HCEC 1CT (cell line): ENCODE measurements at places on chromosomes 3 and 15.

GRCh38 chr3:9889405-9889804 is 1.0 kb upstream of the JAGN1 start:
- no peak for DNase-seq

DNA sequence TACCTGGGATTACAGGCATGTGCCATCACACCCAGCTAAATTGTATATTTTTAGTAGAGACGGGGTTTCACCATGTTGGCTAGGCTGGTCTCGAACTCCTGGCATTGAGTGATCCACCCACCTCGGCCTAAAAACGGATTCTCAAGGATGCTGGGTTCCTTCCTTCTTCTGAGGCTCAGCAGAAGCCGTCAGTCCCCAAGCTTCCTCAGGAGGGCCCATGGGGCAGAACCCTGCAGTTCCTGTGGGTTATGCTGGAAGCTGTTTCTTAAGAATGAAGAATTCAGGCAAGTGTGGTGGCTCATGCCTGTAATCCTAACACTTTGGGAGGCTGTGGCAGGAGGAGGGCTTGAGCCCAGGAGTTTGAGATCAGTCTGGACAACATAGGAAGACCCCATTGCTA is 29.0 kb upstream of the ZNF710 start:
- no peak for DNase-seq

GRCh38 chr3:188824566-188824965 is 347.2 kb upstream of the TPRG1 start:
- DNase-seq: no peak

- DNase-seq: peak; percentile 44
These were observed 272.2 kb upstream of the CHRNA7 start for GRCh38 chr15:31758126-31758525.

GRCh38 chr15:36434177-36434576 is 145.2 kb upstream of the CDIN1 start:
- no peak for DNase-seq

DNA sequence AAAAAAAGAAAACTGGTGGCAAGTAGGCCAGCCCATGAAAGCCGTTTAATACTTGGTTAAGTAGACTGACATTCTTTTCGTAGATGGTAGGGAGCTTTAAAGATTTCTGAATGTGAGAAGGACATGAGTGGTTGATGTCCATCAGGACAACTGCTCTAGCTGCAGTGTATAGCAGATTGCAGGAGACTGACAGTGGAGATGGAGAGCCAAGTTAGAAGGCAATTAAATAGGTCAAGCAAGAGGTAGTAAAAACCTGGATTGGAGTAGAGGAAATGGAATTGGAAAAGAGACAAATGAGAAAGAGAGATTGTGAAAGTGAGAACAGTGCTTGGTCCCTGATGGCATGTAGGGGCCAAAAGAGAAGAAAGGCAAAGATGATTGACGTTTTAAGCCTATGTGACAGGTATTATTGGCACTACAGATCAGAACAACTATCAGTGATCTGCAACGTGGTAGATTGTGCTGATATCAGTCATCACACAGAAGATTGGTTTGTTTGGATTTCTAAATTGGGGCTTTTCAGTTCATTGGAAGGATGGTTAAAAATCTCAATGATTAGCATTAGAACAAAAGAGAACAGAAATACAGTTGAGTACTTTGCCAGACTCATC is 74.0 kb downstream of the CNTN4 start:
- DNase-seq: no peak

DNA sequence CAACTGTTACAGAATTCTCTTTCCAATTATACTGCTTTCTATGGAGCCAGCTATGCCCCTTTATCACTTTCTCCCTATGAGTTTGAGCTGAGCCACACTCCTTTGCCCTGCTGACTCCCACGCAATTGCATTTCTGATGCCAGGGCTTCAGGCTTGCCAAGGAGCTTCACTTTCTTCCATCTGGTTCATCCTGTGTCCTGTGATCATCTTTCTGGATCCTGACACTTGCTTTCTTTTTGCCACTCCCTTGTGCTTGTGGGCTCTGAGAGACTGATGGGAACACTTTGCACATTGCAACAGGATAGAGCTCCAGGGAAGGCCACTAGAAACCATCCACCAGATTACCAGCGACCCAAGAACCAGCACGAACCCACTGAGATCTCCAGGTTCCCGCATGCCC is 77.0 kb upstream of the SEC13 start:
- no peak for DNase-seq

GRCh38 chr3:15387735-15388134 is 39.6 kb downstream of the METTL6 start:
- no peak for DNase-seq

DNA sequence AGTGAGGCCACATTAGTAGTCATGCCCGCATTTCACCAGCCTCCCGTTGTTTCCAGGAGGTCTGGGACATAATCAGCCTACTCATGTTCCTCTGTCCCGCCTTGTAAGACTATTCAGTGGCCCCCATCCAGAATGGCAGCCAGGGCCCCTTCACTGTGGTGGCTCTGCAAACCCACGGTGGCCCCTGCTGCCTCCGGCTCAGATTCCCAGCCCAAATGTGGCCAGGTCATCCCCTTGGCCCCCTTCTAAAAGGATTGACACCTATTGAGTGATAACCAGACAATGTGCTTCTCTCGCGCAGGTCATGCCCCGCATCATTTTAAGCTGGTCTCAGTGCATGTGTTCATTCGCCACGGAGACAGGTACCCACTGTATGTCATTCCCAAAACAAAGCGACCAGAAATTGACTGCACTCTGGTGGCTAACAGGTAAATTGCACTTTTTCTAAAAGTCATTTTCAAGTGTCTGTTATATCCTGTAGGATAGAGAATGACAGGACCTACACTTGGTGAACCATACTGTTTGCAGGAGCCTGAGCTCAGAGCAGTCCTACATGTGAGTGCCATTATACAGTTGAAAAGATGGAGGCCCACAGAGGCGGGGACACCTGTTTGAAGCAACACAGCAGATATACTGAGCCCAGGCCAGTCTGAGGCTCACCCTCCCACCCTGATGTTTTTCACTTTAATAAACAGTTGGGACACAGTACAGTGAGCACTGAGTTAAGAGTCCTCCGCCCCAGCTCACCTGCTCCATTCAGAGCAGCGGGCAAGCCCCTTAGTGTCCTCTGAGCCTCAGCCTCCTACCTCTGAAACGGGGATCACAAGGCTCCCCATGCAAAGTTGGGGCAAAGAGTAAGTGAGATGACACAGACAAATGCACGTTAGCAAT is 47.7 kb downstream of the PXYLP1 start:
- DNase-seq: no peak

GRCh38 chr3:189567322-189567721 is 63.9 kb upstream of the TP63 start:
- DNase-seq: no peak

- peak; percentile 52 for DNase-seq
These were observed 28.5 kb upstream of the CFAP161 start for GRCh38 chr15:81105545-81105944.

GRCh38 chr15:57727031-57727430 is 20.5 kb downstream of the POLR2M start:
- DNase-seq: no peak

- DNase-seq: peak; percentile 2
These were observed 47.5 kb upstream of the RNF7 start for GRCh38 chr3:141690431-141691072.

GRCh38 chr3:117602058-117602644 is 892.6 kb downstream of the TUSC7 start:
- no peak for DNase-seq

GRCh38 chr3:150497956-150498355 is 48.3 kb downstream of the SERP1 start:
- DNase-seq: peak; percentile 56

- no peak for DNase-seq
These were observed 33.6 kb upstream of the LINGO1 start for GRCh38 chr15:77666296-77666660.

GRCh38 chr3:121223116-121223515 is 315.1 kb downstream of the STXBP5L start:
- DNase-seq: no peak

- peak; percentile 93 for DNase-seq
These were observed 118.7 kb downstream of the RPL22L1 start for GRCh38 chr3:170751083-170751898.

DNA sequence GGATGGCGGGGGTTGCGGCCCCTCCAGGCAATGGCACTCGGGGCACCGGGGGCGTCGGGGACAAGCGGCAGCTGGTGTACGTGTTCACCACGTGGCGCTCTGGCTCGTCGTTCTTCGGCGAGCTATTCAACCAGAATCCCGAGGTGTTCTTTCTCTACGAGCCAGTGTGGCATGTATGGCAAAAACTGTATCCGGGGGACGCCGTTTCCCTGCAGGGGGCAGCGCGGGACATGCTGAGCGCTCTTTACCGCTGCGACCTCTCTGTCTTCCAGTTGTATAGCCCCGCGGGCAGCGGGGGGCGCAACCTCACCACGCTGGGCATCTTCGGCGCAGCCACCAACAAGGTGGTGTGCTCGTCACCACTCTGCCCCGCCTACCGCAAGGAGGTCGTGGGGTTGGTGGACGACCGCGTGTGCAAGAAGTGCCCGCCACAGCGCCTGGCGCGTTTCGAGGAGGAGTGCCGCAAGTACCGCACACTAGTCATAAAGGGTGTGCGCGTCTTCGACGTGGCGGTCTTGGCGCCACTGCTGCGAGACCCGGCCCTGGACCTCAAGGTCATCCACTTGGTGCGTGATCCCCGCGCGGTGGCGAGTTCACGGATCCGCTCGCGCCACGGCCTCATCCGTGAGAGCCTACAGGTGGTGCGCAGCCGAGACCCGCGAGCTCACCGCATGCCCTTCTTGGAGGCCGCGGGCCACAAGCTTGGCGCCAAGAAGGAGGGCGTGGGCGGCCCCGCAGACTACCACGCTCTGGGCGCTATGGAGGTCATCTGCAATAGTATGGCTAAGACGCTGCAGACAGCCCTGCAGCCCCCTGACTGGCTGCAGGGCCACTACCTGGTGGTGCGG is 1.9 kb downstream of the CHST2 start:
- peak; percentile 45 for DNase-seq

GRCh38 chr3:17087509-17087908 is 202.8 kb downstream of the PLCL2 start:
- DNase-seq: no peak

DNA sequence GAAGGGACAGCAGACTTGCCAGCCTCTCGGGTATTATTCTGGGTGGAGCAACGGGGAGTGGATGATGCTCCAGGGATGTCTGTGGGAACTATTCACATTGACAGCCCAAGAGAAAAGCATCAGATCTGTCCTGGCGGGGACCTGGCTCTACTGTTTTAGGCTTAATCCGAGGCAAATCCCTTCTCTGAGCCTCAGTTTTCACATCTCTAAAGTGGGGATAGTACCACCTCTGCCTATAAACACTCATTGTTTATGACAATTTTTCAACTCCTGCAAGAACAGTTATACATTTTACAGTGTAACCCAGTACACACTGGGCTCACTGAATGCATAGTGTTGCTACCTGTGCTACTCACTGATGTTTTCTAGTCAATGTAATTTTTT is 9.3 kb downstream of the PDIA5 start:
- DNase-seq: no peak

DNA sequence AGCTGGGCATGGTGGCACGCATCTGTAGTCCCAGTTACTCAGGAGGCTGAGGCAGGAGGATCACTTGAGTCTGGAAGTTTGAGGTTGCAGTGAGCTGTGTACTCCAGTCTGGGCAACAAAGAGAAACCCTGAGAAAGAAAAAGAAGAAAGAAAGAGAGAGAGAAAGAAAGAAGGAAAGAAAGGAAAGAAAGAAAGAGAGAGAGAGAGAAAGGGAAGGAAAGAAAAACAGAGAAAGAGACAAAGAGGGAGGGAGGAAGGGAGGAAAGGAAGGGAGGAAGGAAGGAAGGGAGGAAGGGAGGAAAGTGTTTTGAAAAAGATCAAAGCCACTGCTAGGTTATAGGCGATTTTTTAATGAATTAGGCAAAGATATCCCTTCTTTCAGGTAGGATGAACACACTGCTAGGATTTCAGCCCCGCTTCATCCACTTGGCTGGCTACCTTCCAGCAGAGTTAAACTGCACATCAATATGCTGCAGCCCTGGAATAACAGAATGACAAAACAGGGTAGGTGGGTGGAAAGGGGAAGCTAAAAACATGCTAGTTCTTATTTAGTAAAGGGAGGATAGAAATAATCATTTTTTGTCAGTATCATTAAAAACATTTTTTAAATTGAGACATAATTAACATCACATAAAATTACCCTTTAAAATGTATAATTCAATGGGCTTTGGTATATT is 12.8 kb upstream of the PPARG start:
- DNase-seq: no peak

GRCh38 chr15:76903251-76903681 is 1.9 kb downstream of the SCAPER start:
- DNase-seq: peak; percentile 70

GRCh38 chr15:77901921-77902750 is 175.4 kb downstream of the TBC1D2B start:
- no peak for DNase-seq

DNA sequence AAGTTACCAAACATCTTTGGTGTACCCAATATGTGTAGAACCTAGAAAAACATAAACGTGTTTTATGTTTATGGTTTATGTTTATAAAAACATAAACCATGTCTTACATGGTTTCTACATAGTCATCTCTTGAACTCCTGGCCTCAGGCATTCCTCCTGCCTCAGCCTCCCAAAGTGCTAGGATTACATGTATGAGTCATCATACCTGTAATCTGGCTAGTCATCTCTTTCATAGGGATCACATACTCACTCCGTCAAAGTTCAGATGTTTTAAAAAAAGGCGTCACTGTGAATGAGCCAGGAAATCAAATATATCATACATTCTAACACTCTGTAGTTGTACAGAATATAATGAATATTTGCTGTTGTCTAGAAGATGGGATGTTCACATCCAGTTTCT is 178.6 kb downstream of the CPNE4 start:
- DNase-seq: no peak

DNA sequence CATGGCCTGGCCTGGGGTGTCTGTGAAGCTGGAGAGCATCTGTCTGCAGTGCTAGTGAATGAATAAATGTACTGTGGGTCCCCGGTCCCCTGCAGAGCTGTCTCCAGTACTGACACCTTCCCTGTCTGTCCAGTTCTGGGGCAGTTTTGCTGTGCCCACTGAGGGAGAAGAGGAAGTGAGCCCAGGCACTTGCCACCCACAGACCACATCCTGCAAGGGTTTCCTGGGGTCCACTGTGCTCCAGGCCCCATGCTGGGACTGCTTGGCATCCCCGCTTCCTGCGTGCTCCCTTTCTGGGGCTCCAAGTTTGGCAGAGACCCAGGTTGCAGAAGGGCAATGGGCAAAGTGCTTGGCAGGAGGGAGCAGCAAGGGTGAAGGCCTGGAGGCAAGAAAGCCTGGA is 4.9 kb upstream of the SLC6A6 start:
- DNase-seq: no peak

- DNase-seq: no peak
These were observed 25.6 kb downstream of the SEC22C start for GRCh38 chr3:42556089-42556632.

- no peak for DNase-seq
These were observed 28.8 kb upstream of the CACNA2D2 start for GRCh38 chr3:50532062-50532705.

DNA sequence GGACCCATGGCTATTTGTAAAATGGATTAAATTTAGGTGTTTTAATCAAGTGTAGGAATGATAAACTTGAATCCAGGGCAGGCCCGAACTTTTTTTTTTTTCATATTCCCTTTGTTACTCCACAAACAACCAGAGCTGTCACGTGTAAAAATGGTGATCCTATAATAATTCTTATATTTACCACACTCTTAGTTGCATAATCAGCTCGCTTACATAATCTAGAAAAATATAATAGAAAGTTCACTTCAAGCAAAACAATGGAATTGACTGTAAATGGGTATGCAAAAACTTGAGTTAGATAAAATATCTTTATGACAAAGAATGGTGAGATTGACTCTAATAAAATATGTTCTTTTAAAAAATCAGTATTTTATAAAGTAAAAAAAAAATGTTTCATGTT is 2.1 kb upstream of the PAQR9 start:
- DNase-seq: no peak
